ENCODE measurements at places on chromosomes 16 and 17. TPM values are rescaled to one million over a fixed set of nuclear protein-coding genes. Genes with fewer than 3 reads are reported as not detected.

Gene RNF43
- total RNA-seq = 0.15 TPM

Gene CHRNB1
- total RNA-seq = 12.2 TPM

Gene USP31
- 9.3 TPM for total RNA-seq

Gene TMIGD1
- not detected for total RNA-seq

Gene MYH3
- 3.2 TPM for total RNA-seq

Gene HYDIN
- not detected for total RNA-seq

- no peak for DNase-seq
Observed at GRCh38 chr16:85172455-85173145, 60.3 kb upstream of the CIBAR2 start.

DNA sequence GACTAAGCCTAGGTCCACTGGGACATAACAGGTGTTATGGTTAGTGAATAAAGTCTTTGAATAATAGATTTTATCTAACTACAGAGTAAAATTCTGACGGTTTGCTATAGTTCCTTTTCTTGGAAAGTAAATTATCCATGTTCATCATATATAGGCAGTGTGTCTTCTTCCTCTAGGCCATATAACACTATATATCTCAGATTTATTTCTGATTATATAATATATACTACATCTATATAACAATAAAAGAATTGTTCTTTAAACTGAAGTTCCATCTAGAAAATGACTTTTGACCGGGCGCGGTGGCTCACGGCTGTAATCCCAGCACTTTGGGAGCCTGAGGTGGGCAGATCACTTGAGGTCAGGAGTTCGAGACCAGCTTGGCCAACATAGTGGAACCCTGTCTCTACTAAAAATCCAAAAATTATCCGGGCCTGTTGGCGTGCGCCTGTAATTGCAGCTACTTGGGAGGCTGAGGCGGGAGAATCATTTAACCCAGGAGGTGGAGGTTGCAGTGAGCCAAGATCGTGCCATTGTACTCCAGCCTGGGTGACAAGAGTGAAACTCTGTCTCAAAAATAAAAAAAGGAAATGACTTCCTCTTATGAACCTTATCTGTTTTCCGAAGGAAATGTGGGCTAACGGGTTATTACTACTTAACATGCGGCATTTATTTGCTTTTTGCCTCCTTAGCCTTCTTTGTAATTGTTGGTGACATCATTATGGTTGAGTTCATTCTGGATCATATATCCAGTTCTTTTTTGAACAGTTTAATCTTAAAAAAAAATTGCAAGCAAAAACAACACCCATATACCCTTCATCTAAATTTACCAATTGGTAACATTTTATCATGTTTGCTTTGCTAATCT lies 29.2 kb downstream of the NOL11 start:
- DNase-seq = no peak

DNA sequence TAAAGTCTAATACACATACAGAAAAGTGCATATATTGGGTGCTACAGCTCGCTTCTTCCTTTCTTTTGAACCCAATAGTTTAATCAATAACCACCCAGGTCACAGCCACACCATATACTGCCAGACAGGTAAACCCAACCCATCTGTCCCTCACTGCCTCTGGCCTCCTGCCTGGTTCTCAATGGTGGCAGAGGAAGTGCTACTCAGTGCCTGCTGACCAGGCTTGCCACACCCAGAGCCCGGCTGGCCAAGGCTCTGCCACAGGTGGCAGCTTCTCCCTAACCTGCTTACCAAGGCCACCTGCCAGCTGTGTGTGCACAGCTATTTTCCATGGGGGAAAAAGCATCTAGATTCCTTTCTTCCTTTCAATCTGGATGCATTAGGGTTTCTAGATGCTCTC lies 584 bp downstream of the PMP22 start:
- no peak for DNase-seq

GRCh38 chr17:63491977-63492618 lies 15.2 kb downstream of the ACE start:
- DNase-seq = no peak

- no peak for DNase-seq
Observed at GRCh38 chr17:54898576-54898975, 2.1 kb upstream of the TOM1L1 start.

Data from chondrocyte (in vitro differentiated cells).